ENCODE measurements at places on chromosomes 6 and 20. TPM values are rescaled to one million over a fixed set of nuclear protein-coding genes. Genes with fewer than 3 reads are reported as not detected.

Gene CFB
- 1.5 TPM for total RNA-seq

- H3K4me3 ChIP-seq, result peak overlapping the region; percentile 97
- no peaks in the 10 kb centered on the region for H3K36me3 ChIP-seq
- peaks cover 32% of the 10 kb centered on the region for H3K4me1 ChIP-seq
- H3K27me3 ChIP-seq, result no peaks in the 10 kb centered on the region
These were observed 1.4 kb downstream of the GMPR start for GRCh38 chr6:16239798-16240123.

- H3K27me3 ChIP-seq, result peaks cover 68% of the 10 kb centered on the region
- no peak overlapping the region for H3K4me3 ChIP-seq
- H3K4me1 ChIP-seq, result peaks cover 6% of the 10 kb centered on the region
- no peak for DNase-seq
- no peak overlapping the region for H3K27ac ChIP-seq
These were observed 8.0 kb downstream of the PRDM13 start for GRCh38 chr6:99614430-99615186.

DNA sequence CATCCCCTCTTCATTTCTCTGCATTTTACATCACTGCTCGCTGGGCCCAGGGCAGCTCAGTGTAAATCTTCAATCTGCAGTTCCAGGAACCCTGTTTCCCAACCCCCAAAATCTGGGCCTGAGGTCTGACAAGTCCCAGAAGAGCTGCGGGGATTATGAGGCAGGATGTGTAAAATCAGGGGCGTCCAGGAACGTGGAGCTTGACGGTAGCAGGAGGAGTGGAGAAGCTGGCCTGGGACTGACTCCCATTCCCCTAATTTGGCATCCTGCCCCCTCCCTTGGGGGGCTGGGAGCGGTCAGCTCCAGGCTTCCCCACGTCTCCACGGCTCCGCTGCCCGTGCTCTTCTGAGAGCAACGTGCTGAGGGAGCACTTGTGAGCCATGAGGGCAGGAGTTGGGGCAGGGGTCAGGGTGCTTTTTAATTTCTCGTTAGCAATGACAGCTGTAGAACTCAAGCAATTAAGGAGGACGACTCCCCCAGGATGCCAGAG lies 23.4 kb upstream of the VEGFA start:
- no peak for DNase-seq
- no peaks in the 10 kb centered on the region for H3K36me3 ChIP-seq
- no peak overlapping the region for H3K27ac ChIP-seq
- H3K4me1 ChIP-seq, result no peaks in the 10 kb centered on the region
- H3K27me3 ChIP-seq, result no peaks in the 10 kb centered on the region

GRCh38 chr20:1569415-1569881 lies 11.9 kb upstream of the SIRPD start:
- H3K27ac ChIP-seq, result peak overlapping the region; percentile 48
- H3K4me1 ChIP-seq, result peaks cover 37% of the 10 kb centered on the region
- H3K4me3 ChIP-seq, result no peak overlapping the region

DNA sequence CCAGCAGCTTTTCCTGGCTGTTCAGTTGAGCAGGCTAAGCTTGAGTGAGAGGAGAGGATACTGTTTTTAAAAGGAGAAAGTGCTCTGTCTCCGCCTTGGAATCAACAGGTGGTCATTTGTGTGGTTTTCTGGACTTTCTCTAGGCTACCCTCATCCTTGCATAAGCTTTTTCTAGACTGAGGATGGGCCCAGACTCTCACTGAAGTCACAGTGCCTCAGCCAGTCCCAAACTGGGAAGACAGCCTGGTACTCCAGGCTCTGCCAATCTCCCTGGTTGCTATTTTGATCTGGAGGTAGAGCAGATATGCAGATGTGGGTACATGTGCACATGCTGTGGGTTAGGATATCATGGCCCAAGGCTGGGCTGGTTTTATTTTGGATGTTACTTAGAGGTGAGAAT lies 7.0 kb downstream of the SCUBE3 start:
- no peaks in the 10 kb centered on the region for H3K36me3 ChIP-seq
- H3K4me1 ChIP-seq, result peaks cover 2% of the 10 kb centered on the region
- H3K27me3 ChIP-seq, result peaks cover 3% of the 10 kb centered on the region
- H3K4me3 ChIP-seq, result no peak overlapping the region

- peak; percentile 49 for DNase-seq
- peak overlapping the region; percentile 45 for H3K27ac ChIP-seq
- peaks cover 2% of the 10 kb centered on the region for H3K27me3 ChIP-seq
- H3K4me3 ChIP-seq, result no peak overlapping the region
- peaks cover 22% of the 10 kb centered on the region for H3K4me1 ChIP-seq
These were observed 146.6 kb downstream of the DHX35 start for GRCh38 chr20:39108746-39109145.

GRCh38 chr6:167799033-167799821 lies 27.5 kb upstream of the AFDN start:
- H3K27me3 ChIP-seq, result peaks cover 33% of the 10 kb centered on the region
- no peak overlapping the region for H3K27ac ChIP-seq
- no peaks in the 10 kb centered on the region for H3K36me3 ChIP-seq
- no peaks in the 10 kb centered on the region for H3K4me1 ChIP-seq
- no peak overlapping the region for H3K4me3 ChIP-seq

DNA sequence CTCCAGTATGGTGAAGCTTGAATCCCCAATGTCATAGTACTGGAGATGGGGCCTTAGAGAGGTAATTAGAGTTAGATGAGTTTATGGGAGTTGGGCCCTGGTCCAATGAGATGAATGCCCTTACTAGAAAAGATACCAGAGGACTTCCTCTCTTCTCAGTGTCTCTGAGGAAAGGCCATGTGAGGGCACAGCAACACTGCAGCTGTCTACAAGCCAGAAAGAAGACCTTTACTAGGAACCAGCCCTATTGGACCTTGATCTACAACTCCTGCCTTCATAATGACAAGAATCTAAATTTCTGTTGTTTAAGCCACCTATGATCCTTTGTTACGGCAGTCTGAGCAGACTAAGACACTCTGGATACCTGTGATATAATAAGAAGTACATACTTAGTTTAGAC lies 31.4 kb upstream of the AKAP7 start:
- no peak for DNase-seq
- no peak overlapping the region for H3K27ac ChIP-seq
- H3K4me1 ChIP-seq, result peaks cover 23% of the 10 kb centered on the region
- no peaks in the 10 kb centered on the region for H3K36me3 ChIP-seq

GRCh38 chr6:163627274-163628062 lies 212.9 kb downstream of the QKI start:
- no peak for DNase-seq
- no peak overlapping the region for H3K27ac ChIP-seq
- peaks cover 2% of the 10 kb centered on the region for H3K27me3 ChIP-seq
- no peak overlapping the region for H3K4me3 ChIP-seq
- no peaks in the 10 kb centered on the region for H3K4me1 ChIP-seq

Gene ANGPT4
- not detected for total RNA-seq

Gene CYP21A2
- 0.32 TPM for total RNA-seq
